Epithelial cell of umbilical artery (primary cell): ENCODE measurements at places on chromosomes 7 and 10. TPM values are rescaled to one million over a fixed set of nuclear protein-coding genes. Genes with fewer than 3 reads are reported as not detected.

Gene HMX3
- total RNA-seq = not detected in 2 replicates

Gene CFAP70
- total RNA-seq = 0.30 and 0.32 TPM in 2 replicates

Gene SPACDR
- 0.30 and 0.32 TPM in 2 replicates for total RNA-seq

Gene KCNH2
- under 0.01 and 0.15 TPM in 2 replicates for total RNA-seq

Gene GPR37
- total RNA-seq = 1.2 and 6.2 TPM in 2 replicates

Gene METTL27
- total RNA-seq = 0.97 and 1.7 TPM in 2 replicates

Gene SFTPD
- total RNA-seq = not detected in 2 replicates

Gene MACC1
- total RNA-seq = not detected in 2 replicates

Gene TYW1B
- 2.1 and 4.2 TPM in 2 replicates for total RNA-seq

Gene SFRP4
- total RNA-seq = not detected in 2 replicates

Gene PLXNA4
- 0.15 and 1.3 TPM in 2 replicates for total RNA-seq

Gene C10orf143
- 0.65 and 0.91 TPM in 2 replicates for total RNA-seq

Gene ADAM12
- total RNA-seq = 0.91 and 0.97 TPM in 2 replicates

Gene CRPPA
- 1.3 and 1.7 TPM in 2 replicates for total RNA-seq

Gene WDR86
- total RNA-seq = not detected in 2 replicates

Gene RNF133
- 0.32 and 1.1 TPM in 2 replicates for total RNA-seq

Gene POLR2J2
- 1.9 and 2.9 TPM in 2 replicates for total RNA-seq

Gene NKX2-3
- 4.4 and 5.2 TPM in 2 replicates for total RNA-seq

Gene FBXL13
- total RNA-seq = 3.2 and 4.4 TPM in 2 replicates

Gene CYP2E1
- total RNA-seq = 0.32 TPM in 1 of 2 replicates, not detected in the other

Gene ASAH2
- 0.15 and 0.32 TPM in 2 replicates for total RNA-seq

Gene STEAP1
- total RNA-seq = 58.1 and 59.0 TPM in 2 replicates

Gene PNLIPRP2
- not detected in 2 replicates for total RNA-seq

Gene UNCX
- not detected in 2 replicates for total RNA-seq

Gene CYP3A4
- not detected in 2 replicates for total RNA-seq

Gene TEX36
- total RNA-seq = not detected in 2 replicates

Gene POU6F2
- total RNA-seq = not detected in 2 replicates

Gene ZNF365
- total RNA-seq = 0.91 and 7.8 TPM in 2 replicates

Gene CCDC172
- total RNA-seq = not detected in 2 replicates

Gene RNF148
- total RNA-seq = 0.32 and 1.1 TPM in 2 replicates

Gene BAIAP2L1
- total RNA-seq = under 0.01 TPM in 1 of 2 replicates, not detected in the other

Gene HECW1
- total RNA-seq = not detected in 2 replicates

Gene RPEL1
- 0.32 TPM in 1 of 2 replicates, not detected in the other for total RNA-seq

Gene SBDS
- total RNA-seq = 90.3 and 99.1 TPM in 2 replicates

Gene EVX1
- not detected in 2 replicates for total RNA-seq

Gene AGR3
- not detected in 2 replicates for total RNA-seq

Gene MACROH2A2
- total RNA-seq = 0.65 and 1.4 TPM in 2 replicates

Gene HABP2
- total RNA-seq = not detected in 2 replicates

Gene AMPH
- 3.9 and 4.3 TPM in 2 replicates for total RNA-seq

Gene USP6NL
- 13.6 and 17.6 TPM in 2 replicates for total RNA-seq
